ENCODE measurements at places on chromosomes 3 and 15.

- DNase-seq: no peak
Observed at GRCh38 chr3:115341208-115341607, 194.1 kb upstream of the ZBTB20 start.

GRCh38 chr15:45414215-45414885 lies 36.0 kb upstream of the GATM start:
- DNase-seq: no peak

GRCh38 chr3:157225001-157225400 lies 65.1 kb upstream of the CCNL1 start:
- DNase-seq: no peak

- DNase-seq: no peak
Observed at GRCh38 chr15:74838746-74839525, 4.0 kb downstream of the ULK3 start.

GRCh38 chr3:25344670-25345069 lies 83.4 kb upstream of the RARB start:
- DNase-seq: no peak

DNA sequence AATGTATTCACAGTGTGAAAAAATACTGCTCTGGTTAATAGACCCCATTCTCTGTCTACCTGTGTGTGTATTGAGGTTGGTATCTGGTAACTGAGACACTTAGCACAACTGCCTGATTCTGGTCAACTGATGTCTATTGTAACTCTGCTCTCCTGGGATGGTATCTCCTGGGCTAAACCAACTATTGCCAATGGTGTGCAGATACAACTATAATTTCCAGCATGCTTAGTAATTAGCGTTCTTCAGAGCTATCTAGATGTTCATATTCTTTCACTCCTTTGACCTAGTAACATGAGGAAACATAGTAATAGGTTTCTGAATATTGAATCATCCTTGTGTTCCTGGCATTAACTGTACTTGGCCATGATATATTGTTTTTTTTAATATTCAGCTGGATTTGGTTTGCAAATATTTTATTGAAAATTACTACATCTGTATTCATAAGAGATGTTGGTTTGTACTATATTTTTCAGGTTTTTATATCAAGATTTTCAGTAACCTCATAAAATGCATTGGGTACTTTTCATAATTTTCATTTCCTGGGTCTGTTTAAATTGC lies 16.8 kb downstream of the ADAMTSL3 start:
- no peak for DNase-seq

DNA sequence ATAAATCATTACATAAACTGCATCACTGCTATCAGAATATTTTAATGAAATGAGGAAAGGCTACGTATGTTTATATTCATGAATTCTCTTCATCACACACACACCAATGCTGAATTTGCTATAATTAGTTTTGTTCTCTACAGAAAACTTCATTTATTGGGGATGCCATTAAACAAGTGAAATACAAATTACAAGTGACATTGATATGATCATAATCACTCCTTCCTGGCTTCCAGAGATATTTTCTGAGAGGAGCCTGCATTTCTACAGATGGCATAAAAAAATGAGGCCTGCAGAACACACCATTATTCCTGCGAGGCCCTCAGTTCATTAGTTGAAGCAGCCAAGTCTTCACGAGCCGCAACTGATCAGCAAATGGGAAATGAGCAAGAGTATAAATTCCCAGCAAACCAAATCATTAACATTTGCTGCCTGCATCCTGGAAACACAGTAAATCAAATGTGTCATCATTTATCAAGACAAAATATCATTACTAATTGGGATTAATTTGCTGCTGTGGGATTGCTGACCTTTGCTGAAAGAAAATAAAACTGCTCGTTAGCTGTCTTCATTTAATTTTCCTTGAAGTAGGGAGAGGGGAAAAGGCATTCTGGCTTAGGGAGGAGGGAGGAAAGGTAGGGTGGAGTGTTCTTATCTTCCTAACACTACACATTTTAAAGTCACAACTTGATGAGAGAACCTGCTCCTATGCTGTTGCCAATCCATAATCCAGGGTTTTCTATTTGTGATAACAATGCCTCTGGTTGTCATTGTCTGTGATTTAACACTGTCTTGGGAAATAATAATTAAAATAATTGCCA lies 921.9 kb downstream of the SQOR start:
- no peak for DNase-seq

GRCh38 chr3:133573629-133574194 lies at the start of gene CDV3:
Gene CDV3 (plus strand): TSS chr3:133573686. CDS start chr3:133574045, 359 bp downstream.
- no peak for DNase-seq

GRCh38 chr15:96330064-96330449 lies 443 bp upstream of the NR2F2 start:
- no peak for DNase-seq

DNA sequence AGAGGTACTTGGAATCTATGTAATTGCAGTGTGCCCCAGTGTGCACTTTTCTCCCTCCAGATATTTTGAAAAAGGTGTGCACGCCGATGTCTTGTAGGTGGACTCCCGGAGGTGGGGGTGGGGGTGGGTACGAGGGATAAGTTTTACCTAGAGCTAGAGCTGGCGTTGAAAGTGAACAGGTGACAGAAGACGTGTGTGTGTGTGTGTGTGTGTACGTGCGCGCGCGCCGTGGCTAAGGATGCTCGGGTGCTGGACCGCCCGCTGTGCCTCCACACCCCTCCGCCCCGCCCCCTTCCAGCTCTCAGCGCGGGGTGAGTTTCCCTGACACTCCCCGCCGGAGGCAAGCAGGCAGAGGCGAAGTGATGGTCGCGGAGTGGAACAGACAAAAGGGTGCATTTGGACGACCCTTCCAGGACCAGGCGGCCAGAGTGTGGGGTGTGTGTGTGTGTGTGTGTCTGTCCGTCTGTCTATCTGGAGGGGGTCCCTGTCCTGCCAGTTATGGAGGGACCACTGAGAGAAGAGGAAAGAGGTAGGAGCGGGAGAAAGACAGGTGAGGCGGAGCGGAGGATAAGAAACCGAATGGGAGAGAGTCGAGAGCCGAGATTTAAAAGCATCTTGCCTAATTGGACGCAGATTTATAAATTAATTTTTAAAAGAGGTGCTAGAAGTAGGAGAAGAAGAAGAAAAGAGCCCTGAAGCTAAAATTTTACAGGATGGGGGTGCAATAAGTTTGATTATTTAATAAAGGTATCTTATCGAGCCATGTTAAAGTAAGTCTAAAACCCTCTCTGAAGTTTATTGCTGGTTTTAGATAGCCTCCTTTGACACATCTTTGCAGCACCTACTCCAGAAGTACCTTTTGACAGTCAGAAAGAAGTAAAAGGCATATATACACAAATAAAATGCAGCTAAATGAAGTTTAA lies 335.8 kb upstream of the THRB start:
- DNase-seq: no peak

DNA sequence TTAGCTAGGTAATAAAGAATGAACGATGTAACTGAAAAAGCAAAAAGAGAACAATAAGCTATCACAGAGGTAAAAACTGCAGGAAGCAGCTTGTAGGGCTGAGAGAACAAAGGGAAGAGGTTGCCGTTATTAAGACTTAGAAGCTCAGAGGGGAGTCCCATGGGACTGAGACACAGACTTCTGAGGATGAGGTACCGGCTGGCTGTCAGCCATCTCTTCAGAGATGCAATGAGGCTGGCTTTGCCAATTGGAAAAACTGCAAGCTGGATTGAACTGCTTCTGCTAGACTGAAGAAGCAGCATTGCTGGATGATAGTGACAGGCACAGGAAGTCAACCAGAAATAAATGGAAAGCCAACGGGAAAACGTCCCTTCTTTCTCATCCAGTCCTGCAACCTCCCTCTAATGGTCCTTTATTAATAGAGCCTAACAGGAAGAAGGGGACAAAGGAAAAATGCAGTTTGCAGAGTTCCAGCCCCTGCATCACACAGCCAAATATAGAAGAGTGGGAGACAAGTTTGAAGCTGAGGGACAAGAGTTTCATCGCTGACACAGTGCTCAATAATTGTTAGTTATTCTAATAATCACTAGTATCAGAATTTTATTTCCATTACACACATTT lies 21.1 kb upstream of the KLHL6 start:
- no peak for DNase-seq

DNA sequence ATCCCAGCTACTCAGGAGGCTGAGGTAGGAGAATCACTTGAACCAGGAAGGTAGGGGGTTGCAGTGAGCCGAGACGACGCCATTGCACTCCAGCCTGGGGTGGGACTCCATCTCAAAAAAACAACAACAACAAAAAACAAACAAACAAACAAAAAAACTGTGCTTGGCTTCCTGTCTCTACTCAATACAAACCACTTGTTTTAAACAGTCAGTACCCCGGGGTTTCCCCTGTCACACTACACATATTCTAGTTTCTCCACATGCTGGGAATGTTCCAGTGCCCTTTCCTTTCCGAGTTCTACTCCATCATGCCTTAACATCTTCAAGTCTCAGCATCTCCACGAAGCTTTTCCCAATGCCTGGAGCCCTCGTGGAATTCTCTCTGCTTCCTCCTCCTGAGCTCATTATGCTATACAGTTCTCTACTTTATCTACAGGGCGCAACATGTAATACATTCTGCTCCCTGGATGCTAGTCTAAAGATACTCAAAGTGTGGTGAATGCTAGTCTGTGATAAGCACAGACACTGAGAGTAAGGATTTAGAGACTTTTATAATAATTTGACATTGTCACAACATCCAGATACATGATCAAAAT lies 7.8 kb downstream of the EMC3 start:
- DNase-seq: no peak

GRCh38 chr3:178131801-178132200 lies 404.4 kb upstream of the KCNMB2 start:
- no peak for DNase-seq

DNA sequence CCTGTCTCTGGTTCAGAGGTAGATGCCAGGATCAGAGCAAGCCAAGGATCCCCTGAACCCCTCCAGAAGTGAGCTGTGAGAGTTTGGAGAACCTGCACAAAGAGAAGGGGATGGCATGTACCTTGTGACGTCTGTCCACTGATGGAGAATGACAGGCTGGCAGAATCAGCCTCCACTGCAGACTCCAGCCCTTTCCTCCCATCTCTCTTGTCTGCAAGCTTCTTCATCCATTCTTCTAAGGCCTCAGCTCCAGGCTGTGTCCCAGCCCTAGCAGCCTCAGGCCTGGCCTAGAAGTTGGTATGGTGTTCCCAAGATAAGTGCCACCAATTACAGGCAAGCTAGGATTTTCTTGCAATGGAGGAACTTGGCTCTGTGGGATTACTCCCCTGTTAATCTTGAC lies 8.6 kb downstream of the GALNT15 start:
- no peak for DNase-seq

GRCh38 chr3:116835658-116836057 lies 126.1 kb downstream of the TUSC7 start:
- no peak for DNase-seq

- no peak for DNase-seq
Observed at GRCh38 chr15:76100361-76100760, 40.6 kb downstream of the TMEM266 start.

DNA sequence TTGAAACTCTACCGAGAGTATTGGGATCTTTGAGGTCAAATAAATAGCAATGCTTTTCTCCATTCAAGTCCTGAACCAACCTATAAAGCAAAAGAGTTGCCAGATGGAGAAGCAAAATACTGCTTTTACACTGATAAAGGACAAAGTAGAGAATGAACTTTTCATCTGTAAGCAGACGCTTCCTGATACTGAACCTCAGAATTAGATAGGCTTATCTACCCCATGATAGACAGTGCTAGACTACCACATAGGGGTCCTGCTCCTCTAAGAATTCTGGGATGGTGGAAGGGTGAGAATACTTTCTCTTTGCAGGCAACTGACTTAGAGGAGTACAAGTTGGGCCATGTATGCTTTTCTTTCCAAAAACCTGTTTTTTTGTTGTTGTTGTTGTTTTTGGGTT lies 9.5 kb downstream of the SAXO2 start:
- DNase-seq: no peak

GRCh38 chr3:73473898-73474416 lies 150.8 kb downstream of the PDZRN3 start:
- DNase-seq: no peak

DNA sequence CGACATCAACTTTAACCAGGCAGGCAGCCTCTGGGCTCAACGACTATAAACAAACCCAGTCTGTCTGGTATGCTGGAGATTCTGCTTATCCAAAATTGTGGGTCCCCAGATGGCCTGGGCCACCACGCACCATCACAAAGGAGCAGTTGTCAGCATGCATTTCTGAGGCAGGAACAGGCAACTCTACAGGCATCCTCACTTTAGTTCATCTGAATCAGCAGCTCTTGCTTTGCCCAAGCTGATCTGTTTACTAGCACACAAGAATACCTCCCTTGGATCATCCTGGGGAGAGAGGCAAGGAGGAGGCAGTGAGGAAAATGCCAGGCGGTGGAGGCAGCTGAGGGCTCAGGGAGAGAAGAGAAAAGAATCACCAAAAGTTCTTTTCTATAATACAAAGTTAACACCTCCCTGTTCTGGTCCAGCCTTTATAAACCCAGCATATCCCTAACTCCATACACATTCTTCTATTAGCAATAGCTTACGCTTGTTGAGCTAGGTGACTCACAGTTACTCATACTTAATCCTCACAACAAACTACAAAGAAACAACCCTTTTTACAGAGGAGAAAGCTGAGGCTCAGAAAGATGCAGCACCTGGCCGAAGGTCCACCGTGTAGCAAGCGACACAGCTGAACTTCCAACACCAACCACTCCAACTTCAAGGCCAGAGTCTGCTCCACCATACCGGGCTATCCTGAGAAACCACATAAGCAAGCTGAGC lies 33.6 kb downstream of the ZDHHC3 start:
- DNase-seq: no peak

DNA sequence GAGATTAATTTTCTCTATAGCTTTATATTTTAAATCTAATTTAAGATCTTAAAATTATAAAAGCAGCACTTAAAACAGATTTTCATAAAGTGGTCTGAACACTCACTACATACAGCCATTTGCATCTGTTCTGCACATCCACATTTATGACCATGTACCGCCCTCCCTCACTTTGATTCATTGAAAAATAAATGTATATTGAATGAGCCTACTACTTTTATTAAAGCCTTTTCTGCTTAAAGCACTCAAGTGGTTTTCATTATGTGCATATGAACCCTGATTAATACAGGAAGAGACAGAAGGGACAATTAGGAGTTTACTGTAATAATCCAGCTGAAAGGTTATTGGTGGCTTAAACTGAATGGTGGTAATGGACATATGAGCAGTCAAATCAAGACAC lies 129.4 kb downstream of the DLG1 start:
- DNase-seq: no peak

DNA sequence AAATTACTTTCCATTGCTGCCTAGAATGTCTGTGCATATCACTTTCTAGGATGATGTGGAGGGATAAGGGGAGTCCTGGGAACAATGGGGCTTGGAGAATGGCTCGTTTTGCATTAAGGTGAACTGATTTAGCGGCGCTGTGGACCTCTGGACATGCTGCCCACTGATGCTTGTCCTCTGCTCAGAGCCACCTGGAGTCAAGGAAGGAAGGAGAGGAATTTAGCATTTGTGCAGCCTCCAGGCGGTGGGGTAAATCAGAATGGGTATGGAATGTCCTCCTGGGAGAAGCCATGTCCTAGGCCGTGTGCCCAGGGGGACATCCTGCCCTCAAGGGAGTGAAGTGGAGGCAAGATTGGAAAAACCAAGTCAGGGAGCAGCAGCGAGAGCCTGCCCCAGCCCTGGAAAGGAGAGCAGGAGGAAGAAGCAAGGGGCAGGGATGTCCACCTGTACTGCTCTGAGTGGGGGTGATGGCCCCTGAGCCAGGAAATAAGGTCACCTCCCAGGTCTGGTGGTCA lies 37.8 kb downstream of the KY start:
- no peak for DNase-seq

Measured in AG04450 (cell line).